ENCODE measurements at places on chromosomes 5 and 9.

- no peak for DNase-seq
Measured at GRCh38 chr5:91074615-91075014, 308.5 kb downstream of the ARRDC3 start.

DNA sequence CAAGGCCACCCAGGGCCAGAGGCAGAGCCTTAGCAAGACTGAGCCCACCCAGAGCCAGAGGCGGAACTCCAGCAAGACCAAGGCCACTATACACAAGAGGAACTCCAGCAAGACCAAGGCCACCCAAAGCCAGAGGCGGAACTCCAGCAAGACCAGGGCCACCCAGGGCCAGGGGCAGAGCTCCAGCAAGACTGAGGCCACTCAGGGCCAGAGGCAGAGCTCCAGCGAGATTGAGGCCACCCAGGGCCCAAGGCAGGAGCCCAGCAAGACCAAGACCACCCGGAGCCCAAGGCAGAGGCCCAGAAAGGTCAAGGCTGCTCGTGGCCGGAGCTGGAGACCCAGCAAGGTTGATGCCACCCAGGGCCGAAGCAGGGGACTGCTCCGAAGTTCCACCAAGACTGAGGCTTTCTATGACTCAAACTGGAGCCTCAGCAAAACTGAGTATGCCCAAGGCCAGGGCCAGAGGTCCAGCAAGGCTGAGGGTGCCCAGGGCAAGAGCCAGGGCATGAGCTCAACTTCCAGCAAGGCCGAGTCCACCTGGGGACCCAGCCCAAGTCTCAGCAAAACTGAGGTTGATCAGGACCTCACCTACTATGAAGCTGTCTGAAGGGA is 4.2 kb downstream of the TOR2A start:
- DNase-seq = no peak

GRCh38 chr9:16090907-16091629 is 538.2 kb downstream of the CCDC171 start:
- DNase-seq = no peak

GRCh38 chr5:85278193-85278592 is 893.5 kb upstream of the EDIL3 start:
- no peak for DNase-seq

DNA sequence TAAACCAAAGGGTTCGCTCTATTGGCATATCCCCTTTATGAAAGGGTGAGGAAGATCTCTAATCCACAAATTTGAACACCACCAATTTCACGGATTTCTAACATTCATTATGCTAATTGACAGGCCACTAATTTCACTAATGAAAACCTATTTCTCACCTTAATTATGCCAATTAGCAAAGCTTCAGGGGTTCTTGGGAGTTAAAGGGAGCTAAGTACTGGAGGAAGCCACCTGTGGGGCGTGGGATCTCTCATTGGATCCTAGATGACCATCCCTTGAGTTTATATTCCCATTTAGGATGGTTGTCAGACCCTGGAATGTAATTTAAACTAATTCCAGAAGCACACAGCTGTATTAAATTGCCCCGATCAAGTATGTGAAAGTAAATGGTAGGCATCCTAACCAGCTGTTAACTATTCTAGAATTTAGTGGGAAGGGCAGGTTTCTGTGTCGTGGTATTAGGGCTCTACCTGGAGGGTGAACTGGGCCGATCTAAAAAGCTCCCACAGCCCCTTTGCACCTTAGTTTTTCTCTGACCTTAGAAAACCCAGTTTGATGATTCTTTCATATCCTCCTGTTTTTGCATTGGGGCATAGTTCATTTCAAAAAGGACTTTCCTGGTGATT is 77.1 kb downstream of the C9orf152 start:
- DNase-seq = no peak

GRCh38 chr5:151675611-151676313 is 11.0 kb downstream of the SPARC start:
- no peak for DNase-seq

GRCh38 chr9:133729617-133730281 is 8.4 kb downstream of the SARDH start:
- DNase-seq = peak; percentile 50

DNA sequence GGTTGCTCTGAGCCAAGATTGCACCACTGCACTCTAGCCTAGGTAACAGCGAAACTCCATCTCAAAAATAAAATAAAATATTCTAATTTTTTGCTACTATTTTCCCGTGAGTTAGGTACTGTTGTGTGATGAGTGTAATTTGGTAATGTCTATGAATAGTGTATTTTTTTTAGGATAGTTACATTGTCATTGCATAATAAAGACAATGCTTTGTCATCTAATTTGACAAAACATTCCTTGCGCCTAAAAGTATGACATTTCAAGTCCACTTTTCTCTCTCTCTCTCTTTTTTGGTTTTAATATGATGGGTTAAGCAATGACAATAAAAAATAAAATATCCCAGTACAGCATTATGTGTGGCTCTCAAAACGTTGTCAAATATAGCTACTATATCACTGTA is 29.3 kb downstream of the UBE2R2 start:
- DNase-seq = no peak

DNA sequence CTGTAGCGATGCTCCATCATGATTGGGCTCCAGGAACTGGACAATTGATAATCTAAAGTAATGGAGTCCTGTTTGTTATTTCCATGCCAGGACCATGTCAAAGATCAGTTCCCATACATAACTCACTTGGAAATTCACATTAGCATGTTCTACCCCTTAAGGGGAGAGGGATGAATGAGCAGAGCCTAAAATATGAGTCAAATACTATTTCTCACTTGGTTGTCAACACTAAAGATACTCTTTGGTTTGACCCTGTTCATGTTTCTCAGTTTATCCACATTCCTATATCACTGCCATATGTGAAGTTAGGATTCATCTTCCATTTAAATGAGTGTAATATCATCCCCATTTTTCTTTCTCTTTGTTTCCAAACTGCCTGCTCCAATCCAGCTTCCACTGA is 321.6 kb upstream of the PAPPA start:
- DNase-seq = no peak

DNA sequence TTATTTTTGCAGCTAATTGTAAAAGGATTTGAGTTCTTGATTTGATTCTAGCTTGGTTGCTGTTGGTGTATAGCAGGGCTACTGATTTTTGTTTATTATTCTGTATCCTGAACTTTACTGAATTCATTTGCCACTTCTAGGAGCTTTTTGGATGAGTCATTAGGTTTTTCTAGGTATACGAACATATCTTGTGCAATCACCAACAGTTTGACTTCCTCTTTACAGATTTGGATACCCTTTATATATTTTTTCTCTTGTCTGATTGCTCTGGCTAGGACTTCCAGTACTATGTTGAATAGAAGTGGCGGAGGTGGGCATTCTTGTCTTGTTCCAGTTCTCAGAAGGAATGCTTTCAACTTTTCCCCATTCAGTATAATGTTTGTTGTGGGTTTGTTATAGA is 210.8 kb downstream of the FGF10 start:
- DNase-seq = no peak

- DNase-seq = no peak
Measured at GRCh38 chr5:54520438-54520846, 2.9 kb downstream of the SNX18 start.

- no peak for DNase-seq
Measured at GRCh38 chr5:136808756-136809155, 443.4 kb upstream of the TRPC7 start.

- DNase-seq = no peak
Measured at GRCh38 chr5:104171958-104172690, 609.5 kb upstream of the NUDT12 start.

- DNase-seq = no peak
Measured at GRCh38 chr5:121949885-121950284, 11.9 kb upstream of the SRFBP1 start.

GRCh38 chr5:132094393-132095076 is 20.9 kb downstream of the CSF2 start:
- peak; percentile 38 for DNase-seq

- DNase-seq = no peak
Measured at GRCh38 chr5:73160239-73160671, 12.7 kb upstream of the TMEM174 start.

- DNase-seq = no peak
Measured at GRCh38 chr5:78633700-78634099, 14.9 kb downstream of the LHFPL2 start.

DNA sequence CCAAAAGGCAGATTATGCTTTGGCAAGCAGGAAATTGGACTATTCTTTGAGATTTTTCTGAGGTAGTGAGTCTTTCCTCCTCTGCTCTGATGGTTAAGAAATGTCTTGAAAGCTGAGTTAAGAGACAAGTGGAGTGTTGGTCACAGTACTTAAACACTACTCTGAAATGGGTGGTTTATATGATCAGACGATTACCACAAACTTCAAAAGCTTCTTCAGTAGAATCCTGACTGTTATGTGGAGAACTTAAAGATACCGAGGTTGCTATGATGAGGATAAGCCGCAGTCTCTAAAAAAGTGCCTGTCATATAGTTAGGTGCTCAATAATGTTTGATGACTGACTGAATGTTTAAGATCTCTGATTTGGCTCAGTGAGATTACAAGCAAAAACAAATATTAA is 24.3 kb downstream of the GCNT4 start:
- DNase-seq = no peak

GRCh38 chr9:101486693-101487442 is 46.8 kb upstream of the RNF20 start:
- DNase-seq = peak; percentile 74

DNA sequence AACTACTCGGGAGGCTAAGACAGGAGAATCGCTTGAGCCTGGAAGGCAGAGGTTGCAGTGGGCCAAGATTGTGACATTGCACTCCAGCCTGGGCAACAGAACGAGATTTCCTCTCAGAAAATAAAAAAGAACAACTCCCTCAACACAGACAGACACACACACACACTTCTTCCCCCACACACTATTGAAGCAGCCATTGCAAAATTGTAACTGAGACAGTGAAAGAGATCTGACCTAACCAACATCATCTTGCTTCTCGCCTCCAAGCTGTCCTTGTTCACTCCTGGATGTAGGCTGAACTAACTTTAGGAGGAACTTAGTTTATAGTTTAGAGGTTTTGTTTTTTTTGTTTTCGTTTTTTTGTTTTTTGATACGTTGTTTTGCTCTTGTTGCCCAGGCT is 13.0 kb upstream of the PLIN2 start:
- DNase-seq = no peak

GRCh38 chr9:121720311-121721057 is 69.0 kb downstream of the DAB2IP start:
- no peak for DNase-seq

DNA sequence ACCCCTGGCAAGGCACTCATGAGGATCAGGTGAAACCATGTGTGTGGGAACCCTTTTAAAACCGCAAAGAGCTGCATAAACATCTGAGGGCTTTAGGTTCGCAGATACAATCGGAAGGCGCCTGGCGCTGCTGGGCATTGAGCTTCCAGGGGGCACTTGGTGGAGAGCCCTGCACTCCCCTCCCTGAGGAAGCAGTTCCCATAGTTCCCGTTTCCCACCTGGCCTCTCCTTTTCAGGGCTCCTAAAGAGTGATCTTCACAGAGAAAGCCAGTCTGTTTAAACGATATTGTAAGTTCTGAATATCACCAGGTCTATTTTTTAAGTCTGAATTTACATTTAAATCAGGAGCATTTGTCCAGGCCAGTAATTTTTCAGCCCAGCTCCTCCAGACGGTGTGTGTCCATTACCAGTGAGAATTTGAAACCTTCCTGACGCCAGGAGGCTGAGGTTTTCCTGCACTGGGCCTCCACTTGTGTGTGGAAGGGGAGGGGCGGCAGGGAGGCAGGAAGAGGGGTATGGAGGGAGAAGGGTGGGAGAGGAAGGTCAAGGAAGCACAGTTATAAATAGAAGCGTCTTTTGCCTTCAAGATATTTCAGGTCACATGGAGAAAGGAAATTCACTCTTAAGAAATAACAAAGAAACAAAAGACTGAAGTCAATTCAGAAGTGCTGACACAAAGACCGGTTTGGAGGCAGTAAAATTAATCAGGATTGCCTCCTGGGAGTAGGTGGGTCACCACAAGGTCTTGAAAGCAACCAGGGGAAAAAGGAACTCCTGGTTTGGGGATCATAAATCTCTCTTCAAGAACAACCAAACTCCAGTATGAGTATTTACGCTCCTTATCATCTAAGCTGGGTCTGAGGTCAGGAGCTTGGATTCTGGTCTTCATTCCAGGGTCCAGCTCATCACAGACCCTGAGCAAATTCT is 14.3 kb upstream of the MGAT1 start:
- no peak for DNase-seq

- DNase-seq = no peak
Measured at GRCh38 chr5:54658010-54658409, 140.5 kb downstream of the SNX18 start.

DNA sequence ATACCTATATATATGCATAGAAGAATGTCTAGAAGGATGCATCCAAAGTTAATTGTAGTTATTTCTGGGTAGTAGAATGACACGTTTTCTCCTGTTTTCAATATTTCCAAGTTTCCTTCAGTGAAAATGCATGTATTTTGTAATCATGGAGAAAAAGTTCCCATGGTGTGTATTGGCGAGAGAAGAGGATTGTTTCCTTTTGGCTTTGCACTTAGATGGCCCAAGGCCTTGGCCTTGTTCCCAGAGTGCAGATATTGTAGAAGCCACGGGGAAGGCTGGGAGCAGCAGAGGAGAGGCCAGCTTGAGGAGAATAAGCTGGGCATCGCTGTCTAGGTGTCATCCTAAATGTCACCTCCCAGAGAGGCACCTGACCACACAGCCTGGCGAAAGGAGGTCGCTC is 44.0 kb downstream of the IRF1 start:
- DNase-seq = no peak

- no peak for DNase-seq
Measured at GRCh38 chr9:92463984-92464383, 18.3 kb downstream of the ASPN start.

GRCh38 chr5:11507156-11507910 is 396.9 kb downstream of the CTNND2 start:
- DNase-seq = no peak

GRCh38 chr5:131068893-131069643 is 96.0 kb downstream of the HINT1 start:
- DNase-seq = no peak

GRCh38 chr9:129010267-129010975 is 17.7 kb downstream of the SH3GLB2 start:
- DNase-seq = no peak

GRCh38 chr5:163867738-163868137 is 362.3 kb downstream of the MAT2B start:
- DNase-seq = no peak

- DNase-seq = no peak
Measured at GRCh38 chr9:83956086-83956435, 24.0 kb downstream of the HNRNPK start.

GRCh38 chr5:1494780-1495524 is 28.8 kb downstream of the LPCAT1 start:
- no peak for DNase-seq

GRCh38 chr5:128287740-128288139 is 204.2 kb downstream of the SLC12A2 start:
- DNase-seq = no peak

- DNase-seq = peak; percentile 23
Measured at GRCh38 chr9:138063033-138063432, 185.5 kb downstream of the CACNA1B start.
